ENCODE measurements at places on chromosomes 1 and 21. TPM values are rescaled to one million over a fixed set of nuclear protein-coding genes. Genes with fewer than 3 reads are reported as not detected.

Gene PEF1
- 48.8 TPM for total RNA-seq

Gene RSPH1
- total RNA-seq: 0.40 TPM

Gene AZIN2
- 0.62 TPM for total RNA-seq

Gene NSUN4
- 12.4 TPM for total RNA-seq

Gene BCAN
- total RNA-seq: 0.21 TPM

Gene CYP4Z1
- total RNA-seq: not detected

Gene ZMPSTE24
- total RNA-seq: 31.6 TPM
